Central memory CD8-positive, alpha-beta T cell (primary cell): ENCODE measurements at places on chromosomes 13 and 19.

DNA sequence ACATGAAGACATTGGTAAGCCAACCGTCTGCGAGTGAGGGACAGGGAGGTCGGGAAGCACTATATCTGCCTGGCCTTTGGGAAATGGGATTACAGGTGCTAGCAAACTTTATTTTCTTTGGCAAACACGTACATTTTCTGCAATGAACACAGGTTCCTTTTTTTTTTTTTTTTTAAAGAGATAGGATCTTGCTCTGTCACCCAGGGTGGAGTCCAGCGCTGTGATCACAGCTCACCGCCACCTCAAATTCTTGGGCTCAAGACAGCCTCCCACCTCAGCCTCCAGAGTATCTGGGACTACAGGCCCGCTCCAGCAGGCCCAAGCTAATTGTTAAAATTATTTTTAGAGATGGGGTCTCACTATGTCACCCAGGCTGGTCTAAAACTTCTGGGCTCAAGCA is 24.2 kb downstream of the ELAVL1 start:
- DNase-seq = no peak

GRCh38 chr19:32404933-32405430 is 588 bp upstream of the DPY19L3 start:
- DNase-seq = peak; percentile 28

GRCh38 chr13:45219123-45219891 is 18.5 kb upstream of the KCTD4 start:
- DNase-seq = no peak

DNA sequence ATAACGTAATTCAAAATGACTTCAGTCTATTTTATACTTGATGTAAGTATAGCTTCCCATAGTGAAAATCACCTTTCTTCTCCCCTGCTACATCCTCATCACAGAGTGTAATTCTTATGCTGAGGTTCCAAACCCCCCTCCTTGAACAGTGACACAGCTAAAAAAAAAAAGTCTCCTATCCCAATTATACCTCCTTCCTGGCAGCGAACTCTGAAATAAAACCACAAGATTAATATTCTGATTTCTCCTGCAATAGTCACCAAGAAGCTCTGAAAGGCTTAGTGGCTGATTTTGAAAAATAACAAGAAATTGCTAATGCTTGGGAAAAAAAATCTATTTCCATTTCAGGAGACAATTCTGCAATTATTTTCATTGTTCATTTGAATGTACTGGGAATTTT is 36.3 kb downstream of the EFNB2 start:
- DNase-seq = no peak

- no peak for DNase-seq
These were observed 84.8 kb downstream of the LNX2 start for GRCh38 chr13:27535546-27535945.

DNA sequence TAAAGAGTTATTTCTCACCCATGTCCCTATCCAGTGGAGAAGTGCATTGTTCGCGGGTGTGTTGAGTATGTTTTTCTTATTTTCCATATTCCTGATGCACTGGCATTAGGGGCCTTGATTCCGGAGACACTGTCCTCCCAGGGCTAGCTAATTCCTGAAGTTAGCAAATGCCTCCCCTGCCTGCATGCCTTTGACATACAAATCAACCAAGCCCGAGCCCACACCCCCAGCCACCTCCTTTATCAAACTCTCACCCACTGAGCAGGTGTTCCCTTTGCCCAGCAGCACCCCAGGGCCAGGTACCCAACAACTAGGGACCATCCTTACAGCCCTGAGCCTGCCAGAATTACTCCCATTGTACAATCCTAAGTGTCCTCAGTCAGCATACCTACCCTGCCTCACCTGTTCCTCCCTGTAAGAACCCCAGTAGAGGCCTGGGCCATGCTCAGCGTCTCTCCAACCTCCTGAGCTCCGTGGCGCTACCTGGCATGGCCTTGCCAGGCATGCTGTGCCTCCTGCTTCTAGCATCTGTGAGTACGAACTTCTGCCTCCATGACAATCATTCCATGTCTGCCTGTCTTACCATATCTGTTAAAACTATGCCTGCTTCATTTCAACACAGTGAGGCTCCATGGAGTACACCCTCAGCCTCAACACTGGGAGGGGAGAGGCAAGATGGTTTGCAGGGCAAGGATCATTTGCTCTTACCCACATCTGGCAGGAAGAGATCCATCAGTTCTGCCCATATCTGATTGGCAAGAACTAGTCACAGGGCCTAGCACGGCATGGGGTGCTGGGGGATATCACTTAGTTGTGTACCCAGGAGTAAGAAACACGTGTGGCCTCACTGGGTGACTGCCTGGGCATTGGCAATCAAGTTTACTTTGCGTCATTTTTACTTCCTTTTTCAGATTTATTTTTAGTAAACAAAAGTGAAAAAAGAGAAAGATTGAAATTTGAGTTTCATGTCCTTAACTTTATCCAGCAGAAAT is 203.9 kb downstream of the SHISA2 start:
- no peak for DNase-seq

GRCh38 chr13:102869948-102870676 is 24.3 kb downstream of the ERCC5 start:
- DNase-seq = no peak

DNA sequence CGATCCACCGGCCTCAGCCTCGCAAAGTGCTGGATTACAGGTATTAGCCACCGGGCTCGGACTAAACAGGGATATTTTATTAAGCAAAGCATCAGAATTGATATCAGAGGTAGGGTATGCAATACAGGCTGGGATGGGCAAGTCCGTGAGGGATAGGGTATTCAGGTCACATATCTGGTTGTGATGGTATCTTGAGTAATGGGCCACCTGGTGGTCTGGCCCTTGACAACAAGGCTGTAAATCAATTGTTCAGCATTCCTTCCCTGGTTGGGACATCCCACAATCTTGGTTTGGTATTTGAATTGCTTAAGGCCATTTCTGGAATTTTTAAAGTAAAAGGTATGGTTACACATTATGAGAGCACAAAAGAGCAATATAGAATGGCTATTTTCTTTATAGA is 1588.0 kb downstream of the SLITRK1 start:
- DNase-seq = no peak

- no peak for DNase-seq
These were observed 73.7 kb upstream of the PCDH9 start for GRCh38 chr13:67303661-67304333.

DNA sequence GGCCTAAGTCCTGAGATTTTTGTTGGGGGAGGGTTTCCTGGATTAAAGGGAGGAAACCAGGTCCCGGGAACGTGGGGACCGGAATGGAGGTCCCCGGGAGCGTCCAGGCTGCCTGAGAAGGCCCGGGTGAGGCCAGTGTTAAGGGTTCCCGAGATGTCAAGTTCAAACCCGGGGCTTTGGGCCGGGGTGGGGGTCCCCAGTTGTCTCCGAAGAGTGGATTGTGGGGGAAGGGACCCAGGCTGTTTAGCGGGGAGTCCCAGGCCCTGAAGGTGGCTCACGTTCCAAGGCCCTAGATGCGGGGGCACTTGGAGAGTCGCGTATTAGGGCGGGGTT is 262 bp downstream of the COX7A1 start:
- DNase-seq = no peak

DNA sequence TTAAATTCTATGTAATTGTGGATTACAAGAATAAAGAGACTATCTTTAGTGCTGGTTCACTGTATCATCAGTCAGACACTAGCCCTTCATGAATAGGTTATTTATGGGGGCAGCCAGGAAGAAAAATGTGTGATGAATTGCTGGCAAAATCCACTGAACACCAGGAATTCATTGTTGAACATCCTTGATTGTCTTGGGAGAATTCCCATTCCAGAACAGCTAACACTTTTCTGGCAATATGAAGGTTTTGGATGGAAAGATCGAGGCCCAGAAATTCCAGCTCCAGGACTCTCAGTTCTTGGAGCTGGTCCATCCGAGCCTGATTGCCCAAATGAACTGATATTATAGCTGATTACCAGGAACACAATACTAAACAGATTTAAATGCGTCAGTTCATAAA is 11.5 kb upstream of the SPART start:
- no peak for DNase-seq

- DNase-seq = no peak
These were observed 11.0 kb upstream of the CASP14 start for GRCh38 chr19:15038294-15038693.

- no peak for DNase-seq
These were observed 86.4 kb downstream of the EFNB2 start for GRCh38 chr13:106449096-106449495.

GRCh38 chr13:50374517-50374916 is 359.3 kb downstream of the KCNRG start:
- no peak for DNase-seq

DNA sequence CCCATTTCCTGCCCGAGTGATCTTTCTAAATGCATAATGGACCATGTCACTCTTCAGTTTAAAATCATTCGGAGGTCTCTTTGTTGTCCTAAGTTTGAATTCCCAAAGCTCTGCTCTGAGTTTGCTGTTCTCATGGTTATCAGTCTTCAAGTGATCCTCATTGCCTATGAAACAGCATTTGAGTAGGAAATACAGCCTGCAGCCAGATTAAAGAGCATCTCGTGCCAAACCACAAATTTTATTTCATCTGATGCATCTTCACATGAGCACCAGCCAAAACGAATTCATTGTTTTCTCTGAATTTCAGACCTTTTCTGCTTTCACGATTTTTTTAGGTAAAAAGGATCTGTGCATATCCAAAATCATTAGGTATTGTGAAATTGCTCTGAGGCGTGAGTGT is 299.6 kb downstream of the TDRD3 start:
- DNase-seq = no peak

DNA sequence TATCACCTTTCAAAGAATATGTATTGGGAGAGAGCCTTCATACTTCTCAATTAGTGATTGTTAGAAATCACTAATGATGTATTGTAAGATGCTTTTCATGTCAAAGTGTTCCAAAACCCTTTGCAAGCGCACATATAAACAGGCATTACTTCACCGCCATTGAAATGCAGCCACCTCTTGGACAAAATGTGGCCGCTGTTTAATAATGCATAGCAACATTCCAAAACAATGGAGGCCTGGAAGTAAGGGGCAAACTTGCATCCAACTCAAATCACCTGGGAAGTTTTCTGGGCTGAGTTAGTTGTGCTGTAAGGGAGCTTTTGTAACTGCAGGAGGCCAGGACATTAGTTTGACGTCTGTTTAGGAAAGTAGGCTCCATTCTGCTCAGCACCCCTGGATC is 438.1 kb downstream of the FGF9 start:
- DNase-seq = no peak

DNA sequence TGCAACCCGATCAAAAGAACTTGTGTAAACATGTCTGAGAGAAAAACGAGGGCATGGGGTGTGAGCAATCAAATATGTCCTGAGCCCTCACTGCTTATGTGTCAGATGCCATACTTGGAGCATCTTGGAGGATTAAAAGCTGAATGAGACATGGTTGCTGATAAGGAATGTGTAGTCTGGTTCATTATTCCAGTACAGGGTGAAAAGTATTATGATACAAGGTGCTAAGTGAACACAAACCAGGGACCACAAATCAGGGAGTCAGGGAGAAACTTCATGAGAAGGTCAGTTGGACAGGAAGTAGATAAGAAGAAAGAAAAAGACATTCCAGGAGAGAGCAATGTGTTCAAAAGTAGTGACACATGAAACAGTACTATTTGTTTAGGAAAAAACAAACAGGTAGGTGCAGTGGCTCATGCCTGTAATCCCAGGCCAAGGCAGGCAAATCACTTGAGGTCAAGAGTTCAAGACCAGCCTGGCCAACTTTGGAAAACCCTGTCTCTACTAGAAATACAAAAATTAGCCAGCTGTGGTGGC is 2.0 kb upstream of the RCBTB1 start:
- DNase-seq = no peak

DNA sequence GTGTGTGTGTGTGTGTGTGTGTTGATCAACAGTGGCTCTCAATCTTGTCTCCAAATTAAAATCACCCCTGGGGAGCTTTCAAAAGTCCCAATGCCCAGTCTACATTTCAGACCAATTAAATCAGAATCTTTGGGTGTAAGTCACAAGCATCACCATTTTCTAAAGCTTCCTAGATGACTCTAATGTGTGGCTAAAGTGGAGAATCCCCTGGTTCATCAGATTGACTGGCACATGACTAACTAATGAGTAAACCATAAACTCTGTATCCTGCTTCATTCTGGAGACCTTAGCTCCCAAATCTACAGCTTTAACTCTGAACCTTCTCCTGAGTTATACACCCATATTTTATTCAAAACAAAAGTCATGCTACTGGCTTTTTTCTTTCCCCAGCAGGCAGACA is 131.3 kb downstream of the SUCLA2 start:
- no peak for DNase-seq

GRCh38 chr19:35342430-35342829 is 5.3 kb upstream of the FFAR1 start:
- DNase-seq = no peak

- no peak for DNase-seq
These were observed 5.1 kb downstream of the NOTCH3 start for GRCh38 chr19:15195371-15196334.

- DNase-seq = no peak
These were observed 21.1 kb downstream of the PGLS start for GRCh38 chr19:17532557-17532956.

DNA sequence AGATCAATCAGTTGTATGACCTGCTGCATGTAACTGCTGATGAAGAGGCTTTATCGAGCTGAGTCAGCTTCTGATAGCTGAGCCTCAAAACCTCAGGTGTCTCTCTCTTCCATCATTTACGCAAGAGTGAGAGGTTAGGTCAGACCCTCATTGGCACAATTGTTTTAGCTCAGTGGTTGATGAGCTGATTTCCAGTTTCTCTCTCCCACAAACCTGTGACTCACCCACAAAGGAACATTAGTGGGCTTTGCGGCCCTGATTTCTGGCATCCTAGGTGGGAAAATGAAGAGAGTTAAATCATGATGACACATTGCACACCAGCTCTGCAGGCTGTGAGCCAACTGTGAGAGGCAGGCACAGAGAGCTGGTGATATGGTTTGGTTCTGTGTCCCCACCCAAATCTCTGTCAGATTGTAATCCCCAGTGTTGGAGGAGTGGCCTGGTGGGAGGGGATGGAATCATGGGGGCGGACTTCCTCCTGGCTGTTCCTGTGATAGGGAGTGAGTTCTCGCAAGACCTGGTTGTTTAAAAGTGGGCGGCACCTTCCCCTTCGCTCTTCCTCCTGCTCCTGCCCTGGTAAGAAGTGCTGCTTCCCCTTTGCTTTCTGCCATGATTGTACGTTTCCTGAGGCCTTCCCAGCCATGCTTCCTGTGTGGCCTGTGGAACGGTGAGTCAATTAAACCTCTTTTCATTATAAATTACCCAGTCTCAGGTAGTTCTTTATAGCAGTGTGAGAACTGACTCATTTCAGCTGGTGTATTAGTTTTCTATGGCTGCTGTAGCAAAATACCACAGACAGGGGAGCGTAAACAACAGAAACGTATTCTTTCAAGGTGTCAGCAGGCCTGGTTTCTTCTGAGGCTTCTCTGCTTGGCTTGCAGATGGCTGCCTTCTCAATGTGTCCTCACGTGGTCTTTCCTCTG is 33.5 kb upstream of the TMTC4 start:
- DNase-seq = no peak

GRCh38 chr19:39078436-39079200 is 5.5 kb upstream of the ACP7 start:
- no peak for DNase-seq

GRCh38 chr13:80884056-80884785 is 543.3 kb upstream of the SPRY2 start:
- DNase-seq = no peak

GRCh38 chr19:16373989-16374388 is 49.4 kb downstream of the KLF2 start:
- no peak for DNase-seq

GRCh38 chr13:102275969-102276368 is 125.9 kb downstream of the FGF14 start:
- no peak for DNase-seq
